Activated T-helper 1 cell treated with anti-CD3 and anti-CD28 coated beads, Interleukin-12 subunit alpha, Interleukin-12 subunit beta, Interleukin-2, Interleukin-4 antibody, amounts not matched to agents 30 ng/mL and 10 ng/mL and 1 ng/mL, durations not matched to agents 14 hours and 24 hours and 36 hours (primary cell): ENCODE measurements at places on chromosomes 11 and 22. TPM values are rescaled to one million over a fixed set of nuclear protein-coding genes. Genes with fewer than 3 reads are reported as not detected.

SAA4 gene
- total RNA-seq = not detected in 2 replicates

TSSK2 gene
- not detected in 2 replicates for total RNA-seq

DNA sequence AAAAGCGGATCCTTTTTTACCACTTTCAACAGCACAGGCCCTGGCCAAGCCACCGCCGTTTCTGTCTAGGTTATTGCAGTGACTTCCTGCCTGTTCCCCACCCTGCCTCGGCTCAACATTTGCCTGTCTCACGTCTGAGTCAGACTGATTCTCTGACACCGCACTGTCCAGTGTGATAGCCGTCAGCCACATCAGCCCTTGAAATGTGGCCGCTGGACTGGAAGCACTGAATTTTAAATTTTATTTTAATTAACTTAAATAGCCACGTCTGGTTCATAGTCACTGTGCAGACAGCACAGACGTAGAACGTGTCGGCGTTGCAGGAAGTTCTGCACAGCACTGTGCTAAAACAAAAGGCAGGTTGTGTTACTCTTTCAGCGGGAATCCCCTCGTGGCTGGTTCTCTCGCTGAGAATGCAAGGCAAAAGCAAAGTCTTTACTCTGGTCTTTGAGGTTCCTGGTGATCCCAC lies 56.3 kb upstream of the ADSL start:
- peaks cover 55% of the 10 kb centered on the region for H3K4me1 ChIP-seq
- DNase-seq = peak; percentile 61
- H3K27ac ChIP-seq = peak overlapping the region; percentile 95
- peak overlapping the region; percentile 65 for H3K4me3 ChIP-seq
- no peaks in the 10 kb centered on the region for H3K27me3 ChIP-seq

- no peak overlapping the region for H3K27ac ChIP-seq
- H3K36me3 ChIP-seq = peaks cover 10% of the 10 kb centered on the region
- peaks cover 19% of the 10 kb centered on the region for H3K4me1 ChIP-seq
- DNase-seq = no peak
These were observed 4.4 kb downstream of the RCE1 start for GRCh38 chr11:66847461-66848232.
